ENCODE measurements at places on chromosomes 2 and 18. TPM values are rescaled to one million over a fixed set of nuclear protein-coding genes. Genes with fewer than 3 reads are reported as not detected.

DNA sequence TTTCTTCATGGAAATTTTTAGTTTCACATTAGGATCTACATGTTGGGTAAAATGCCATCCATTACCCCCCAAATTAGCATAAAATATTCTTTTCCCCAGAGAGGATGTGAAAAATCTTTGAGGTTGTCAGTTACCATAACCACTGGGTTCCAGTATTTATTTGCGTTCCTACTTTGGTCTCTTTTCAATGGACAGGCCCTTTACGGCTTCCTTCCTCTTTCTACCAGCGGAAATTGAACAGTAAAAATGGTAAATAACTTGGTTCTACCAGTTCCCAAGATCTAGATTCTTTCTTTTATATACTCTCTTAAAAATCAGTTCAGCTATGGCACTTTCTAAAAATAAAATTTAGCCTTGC is 169.2 kb upstream of the APCDD1 start:
- DNase-seq: no peak

GRCh38 chr2:64331849-64332699 is 121.9 kb upstream of the LGALSL start:
- no peak for DNase-seq

DNA sequence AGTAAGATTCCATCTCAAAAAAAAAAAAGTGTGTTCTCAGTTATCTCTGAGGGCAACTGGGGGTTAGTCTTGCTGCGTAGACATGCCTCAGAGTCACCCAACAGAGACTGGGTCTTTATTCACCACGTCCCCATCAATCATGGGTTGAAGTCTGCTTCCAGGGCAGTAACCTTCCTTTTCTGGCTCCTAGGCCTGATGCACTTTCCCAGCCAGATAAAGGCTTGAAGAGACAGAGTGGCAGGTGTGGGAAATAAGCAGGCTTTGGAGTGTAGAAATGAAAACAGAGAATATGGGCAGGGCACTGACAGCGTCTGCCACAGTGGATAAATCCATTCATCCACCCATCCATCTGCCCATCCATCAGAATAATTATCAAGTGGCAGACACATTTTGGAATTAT is 134.1 kb upstream of the LGALSL start:
- DNase-seq: no peak

DNA sequence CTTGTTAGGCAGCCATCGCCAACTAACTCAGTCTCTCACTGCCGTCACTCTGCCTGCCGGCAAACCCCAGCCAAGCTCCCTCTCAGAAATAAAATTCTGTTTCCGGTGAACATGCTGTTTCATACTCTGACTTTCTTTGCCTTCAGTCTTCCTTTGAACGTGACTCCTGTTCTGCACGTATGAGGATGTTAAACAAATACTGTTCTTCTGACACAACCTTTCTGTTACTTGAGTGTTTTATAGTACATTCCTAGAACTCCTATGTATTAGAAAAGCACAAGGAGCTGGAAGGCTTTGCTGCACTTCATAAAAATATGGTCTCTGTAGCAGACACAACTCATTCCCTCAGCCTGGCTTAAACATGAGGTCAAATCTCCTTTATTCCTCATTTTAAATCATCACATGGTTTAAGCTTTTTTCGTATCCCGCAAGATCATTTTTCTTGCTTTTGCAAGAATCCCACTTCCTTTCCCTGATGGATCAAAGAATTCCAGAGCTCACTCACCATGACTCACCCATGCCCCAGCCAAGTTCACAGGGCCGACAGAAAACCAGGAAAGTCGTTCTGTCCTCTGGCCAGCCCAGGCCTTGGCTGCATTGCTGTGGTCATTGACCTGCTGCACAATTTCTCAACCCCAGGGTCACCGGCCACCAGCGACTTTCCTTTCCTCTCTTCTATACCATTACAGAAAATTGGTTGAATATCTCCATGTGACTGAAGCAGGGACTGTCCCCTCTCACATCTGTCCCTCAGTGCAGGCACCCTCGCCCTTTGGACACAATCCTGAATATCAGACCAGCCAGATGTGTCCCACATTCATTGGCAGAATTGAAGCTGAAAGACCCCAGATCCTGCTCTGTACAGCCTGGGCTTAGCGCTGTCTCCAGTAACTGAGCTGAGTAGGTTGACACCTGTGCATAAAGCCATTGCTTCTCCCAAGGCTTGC is 183.1 kb upstream of the ARL4C start:
- DNase-seq: no peak

DNA sequence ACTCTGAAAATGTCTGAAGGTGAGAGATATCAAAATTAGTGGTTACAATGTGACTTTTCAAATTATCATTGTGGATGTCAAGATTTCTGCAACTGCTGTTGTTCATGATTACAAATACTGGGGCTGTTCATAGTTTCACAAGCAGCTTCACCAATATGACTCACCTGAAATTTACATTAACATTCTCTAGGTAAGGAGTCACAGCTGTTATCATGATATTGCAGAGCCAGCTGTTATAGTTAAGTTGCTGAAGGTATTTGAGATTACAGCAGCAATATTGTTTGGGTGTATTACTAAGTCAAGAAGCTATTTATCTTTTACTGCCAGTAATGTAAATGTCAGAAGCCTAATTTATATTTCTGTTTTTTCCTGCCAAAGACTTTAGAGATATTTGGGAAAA is 140.0 kb downstream of the MC4R start:
- DNase-seq: no peak

The PTRHD1 gene
- 43.1 TPM for polyA plus RNA-seq

The STPG4 gene
- polyA plus RNA-seq: not detected

DNA sequence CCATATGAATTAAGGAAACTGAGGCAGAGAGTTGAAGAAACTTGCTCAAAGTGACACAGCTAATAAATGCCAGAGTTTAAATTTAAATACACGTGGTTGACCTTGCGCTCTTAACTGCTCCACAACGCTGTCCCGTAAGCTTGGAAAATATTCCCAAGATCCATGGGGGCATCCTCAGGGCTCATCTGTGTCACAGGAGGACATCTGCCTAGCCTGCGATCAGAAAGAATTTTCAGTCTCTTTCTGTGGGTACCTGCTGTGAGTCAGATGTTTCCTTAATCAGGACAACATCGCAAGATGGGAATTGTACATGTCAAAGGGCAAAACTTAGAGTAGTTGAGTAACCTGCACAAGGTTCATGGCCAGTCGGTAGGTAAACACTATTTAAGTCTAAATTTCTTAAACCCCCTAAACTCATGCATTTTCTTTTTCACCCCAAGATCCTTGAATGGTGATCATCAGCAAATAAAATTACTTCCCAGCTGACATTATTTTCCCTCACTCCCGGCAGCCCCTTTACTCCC is 1.4 kb downstream of the CMPK2 start:
- DNase-seq: no peak

DNA sequence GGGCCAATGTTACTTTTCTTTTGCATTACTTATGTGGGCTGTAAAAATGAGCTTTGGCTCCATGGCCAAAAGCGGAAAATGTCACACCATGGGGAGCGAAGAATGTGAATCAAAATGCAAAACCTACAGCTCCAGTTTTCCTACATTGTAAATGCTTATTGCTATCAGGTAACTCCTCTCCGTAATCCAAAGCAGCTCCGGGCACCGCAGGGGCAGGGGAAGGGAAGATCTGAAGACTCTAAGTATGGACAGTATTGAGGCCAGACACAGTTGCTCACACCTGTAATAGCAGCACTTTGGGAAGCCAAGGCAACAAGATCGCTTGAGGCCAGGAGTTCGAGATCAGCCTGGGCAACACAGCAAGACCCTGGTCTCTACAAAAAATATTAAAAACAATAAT is 7.1 kb upstream of the AGFG1 start:
- no peak for DNase-seq

- peak; percentile 22 for DNase-seq
Observed at GRCh38 chr2:101400048-101400447, 12.7 kb upstream of the CREG2 start.

The SLC4A5 gene
- polyA plus RNA-seq: 1.8 TPM

The NEU4 gene
- 1.1 TPM for polyA plus RNA-seq

DNA sequence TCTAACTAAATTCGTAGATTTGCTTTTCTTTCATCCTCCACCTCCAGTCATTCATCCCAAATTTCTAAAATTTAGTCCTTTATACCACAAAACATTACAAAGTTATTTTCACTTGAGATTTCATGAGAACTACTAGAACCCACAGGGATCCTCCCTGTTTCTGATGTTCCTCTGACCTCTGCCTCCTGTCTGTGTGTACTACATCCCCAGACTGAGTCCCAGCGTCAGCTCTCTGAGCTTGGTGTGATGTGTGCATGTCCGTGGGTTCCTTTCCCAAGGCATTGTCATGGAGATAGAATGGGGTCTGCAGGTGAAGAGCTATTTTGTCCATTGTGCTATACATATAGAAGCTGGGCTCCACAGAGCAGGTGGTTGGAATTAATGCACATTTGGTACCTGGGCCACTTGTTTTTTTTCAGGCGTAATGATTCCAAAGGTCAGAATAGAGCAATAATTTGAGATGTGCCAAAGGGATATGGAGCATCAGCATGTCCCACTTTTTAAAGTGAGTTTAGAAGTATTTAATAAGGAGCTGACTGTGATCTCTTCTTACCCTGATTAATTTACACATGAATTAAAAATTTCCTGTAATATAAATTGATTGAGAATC is 151.2 kb upstream of the BOD1L2 start:
- no peak for DNase-seq

DNA sequence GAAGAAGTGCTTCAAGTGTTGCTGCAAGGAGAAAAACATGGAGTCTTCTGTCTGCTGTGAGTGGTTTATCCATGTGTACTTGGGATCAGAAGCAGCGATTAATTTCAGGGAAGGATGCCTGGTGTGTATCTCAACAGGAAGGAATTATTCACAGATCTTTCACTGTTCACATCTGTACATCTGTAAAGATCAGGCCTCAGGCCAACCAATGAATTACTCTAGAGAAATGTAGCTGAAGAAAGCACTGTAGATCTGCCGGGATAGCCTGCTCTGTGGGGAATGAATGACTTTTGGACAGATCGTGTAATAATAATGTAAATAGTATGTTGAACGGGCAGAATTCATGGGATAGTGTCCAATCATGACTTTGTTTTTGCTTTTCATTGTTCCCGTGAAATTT is 54.0 kb upstream of the SPP2 start:
- no peak for DNase-seq

The CPS1 gene
- polyA plus RNA-seq: 5.7 TPM

DNA sequence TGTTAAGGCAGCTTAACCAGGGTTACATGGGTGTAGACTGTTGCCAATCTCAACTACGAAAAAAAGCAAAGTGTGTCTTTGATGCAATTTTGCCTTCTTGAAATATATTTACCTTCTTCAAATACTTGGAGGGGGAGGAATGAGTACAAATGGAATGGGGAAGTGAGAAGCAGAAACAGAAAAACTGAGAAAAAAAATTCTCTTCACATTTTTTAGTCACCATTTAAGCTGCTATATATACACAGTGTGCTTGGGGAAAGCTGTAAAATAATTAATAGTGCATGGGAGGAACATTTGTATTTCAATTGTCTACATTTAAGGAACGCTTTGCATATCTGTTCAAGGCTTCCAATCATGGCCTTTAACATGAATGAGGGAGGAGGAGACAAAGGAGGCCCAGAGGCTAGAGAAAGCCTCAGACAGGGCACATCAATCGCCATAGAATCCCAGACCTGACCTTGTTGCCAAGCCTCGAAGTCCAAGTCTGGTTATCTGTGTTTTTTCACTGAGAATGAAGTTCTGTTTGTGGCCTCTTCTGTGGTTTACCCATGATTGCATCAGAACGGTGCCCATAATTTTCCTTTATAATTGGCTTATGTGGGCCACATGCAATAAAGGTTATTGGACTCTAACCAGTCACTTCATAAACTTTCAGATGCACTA is 158.6 kb downstream of the PIK3C3 start:
- DNase-seq: no peak

DNA sequence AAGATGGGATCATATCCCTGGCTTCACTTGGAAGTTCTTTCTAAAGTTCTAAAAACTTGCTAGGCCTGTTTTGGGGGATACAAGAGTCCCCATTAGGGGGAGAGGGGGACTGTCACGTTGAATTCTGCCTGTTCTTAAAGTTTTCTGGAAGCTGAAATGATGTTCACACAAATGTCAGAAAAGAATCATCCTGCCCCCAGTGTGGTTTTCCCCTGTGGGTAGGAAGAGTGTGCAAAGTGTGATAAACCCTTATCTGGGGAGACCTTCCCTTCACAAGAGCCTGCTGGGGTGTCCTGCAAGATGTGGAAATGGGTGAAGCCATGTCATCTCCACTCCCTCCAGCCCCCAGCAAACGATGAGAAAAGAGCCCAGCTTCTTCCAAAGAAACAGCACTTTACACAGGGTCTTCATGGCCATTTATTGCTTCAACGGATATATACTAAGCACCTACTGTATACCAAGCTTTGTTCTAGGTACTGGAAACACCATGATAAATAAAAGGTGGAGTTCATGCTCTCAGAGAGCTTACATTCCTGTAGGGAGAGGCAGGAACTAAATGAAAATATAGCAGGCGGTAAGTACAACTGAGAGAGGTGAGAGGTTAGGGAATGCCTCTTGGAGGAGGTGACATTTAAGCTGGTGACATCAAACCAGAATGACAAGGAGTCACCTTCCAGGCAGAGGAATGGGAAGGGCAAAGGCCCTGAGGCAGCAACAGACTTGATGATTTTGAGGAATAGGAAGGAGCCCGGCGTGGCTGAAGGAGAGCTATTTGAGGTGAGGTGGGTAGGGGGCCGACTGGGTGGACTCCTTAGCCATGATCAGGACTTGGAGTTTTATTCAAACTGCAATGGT is 1.6 kb downstream of the MFSD2B start:
- no peak for DNase-seq

- no peak for DNase-seq
Observed at GRCh38 chr2:185567196-185567595, 171.4 kb upstream of the FSIP2 start.

GRCh38 chr2:189834059-189834458 is 49.8 kb downstream of the PMS1 start:
- DNase-seq: no peak

The DRC1 gene
- polyA plus RNA-seq: 3.5 TPM

DNA sequence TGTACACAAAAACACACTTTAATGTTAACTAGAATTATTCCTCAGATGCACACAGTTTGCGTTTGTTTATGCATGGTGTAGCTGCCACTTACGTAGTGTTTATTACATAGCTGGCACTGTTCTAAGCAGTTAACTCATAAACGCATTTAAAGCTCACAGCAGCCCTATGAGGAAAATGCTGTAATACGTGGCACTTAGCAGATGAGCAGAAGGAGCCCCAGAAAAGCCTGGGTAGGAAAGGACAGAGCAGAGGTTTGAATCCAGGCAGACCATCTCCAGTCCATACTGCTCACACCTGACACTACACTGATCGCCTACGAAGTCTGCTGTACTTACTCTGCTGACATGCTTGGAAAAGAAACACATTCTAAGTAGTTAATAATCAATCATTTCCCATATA is 66.6 kb downstream of the BCL2 start:
- DNase-seq: no peak

The MEP1B gene
- 0.05 TPM for polyA plus RNA-seq

- no peak for DNase-seq
Observed at GRCh38 chr2:30332791-30333453, 101.6 kb downstream of the LBH start.

The PAIP2B gene
- 18.5 TPM for polyA plus RNA-seq

DNA sequence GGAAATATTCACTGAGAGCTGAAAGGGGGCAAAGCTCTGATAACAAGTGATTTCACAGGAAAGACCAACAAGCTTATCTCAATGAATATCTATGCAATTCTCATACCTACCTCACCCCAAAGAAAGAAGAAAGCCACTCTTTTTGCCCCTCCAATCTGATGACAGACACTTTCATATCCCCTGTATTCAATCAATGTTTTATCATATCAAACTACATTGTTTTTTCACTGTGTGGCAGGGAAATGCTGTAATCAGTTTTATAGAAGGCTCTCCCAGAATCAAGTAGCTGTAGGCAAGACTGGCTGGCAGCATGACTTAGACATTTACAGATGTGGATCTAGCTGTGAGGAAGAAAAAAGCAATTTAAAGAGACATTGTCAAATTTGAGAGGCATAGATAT is 81.3 kb upstream of the PIK3C3 start:
- DNase-seq: no peak

The SLC39A10 gene
- polyA plus RNA-seq: 94.1 TPM
